ENCODE measurements at places on chromosomes 2 and 18. TPM values are rescaled to one million over a fixed set of nuclear protein-coding genes. Genes with fewer than 3 reads are reported as not detected.

GRCh38 chr2:64394153-64394552 lies 59.8 kb upstream of the LGALSL start:
- no peak overlapping the region for H3K27ac ChIP-seq
- H3K36me3 ChIP-seq, result no peaks in the 10 kb centered on the region
- no peak for DNase-seq
- H3K4me3 ChIP-seq, result no peak overlapping the region

Gene LIPG
- total RNA-seq, result 0.79 TPM

GRCh38 chr2:224434618-224435017 lies 32.7 kb upstream of the FAM124B start:
- no peak overlapping the region for H3K4me3 ChIP-seq
- H3K27ac ChIP-seq, result no peak overlapping the region
- peaks cover 5% of the 10 kb centered on the region for H3K27me3 ChIP-seq

Gene SPDYA
- 0.93 TPM for total RNA-seq

DNA sequence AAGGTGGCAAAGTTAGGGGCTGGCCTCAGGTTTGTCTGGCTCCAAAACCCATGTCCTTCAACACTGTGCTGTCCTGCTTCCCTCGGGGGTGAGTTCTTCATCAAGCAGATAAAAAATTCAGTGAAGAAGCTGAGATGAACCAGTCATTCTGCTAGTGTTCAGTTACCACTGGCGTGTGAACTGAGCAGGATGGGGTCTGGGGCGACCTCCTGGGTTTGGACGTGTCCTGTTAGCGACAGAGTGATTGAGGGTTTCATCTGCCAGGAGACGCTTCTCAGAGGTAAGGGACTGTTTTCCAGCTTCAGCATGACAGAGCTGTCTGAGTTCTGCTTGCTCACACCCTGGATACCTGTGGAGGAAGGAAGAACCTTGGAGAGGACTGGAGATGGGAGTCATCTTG lies 14.6 kb downstream of the CEP68 start:
- no peak for DNase-seq
- H3K27me3 ChIP-seq, result no peaks in the 10 kb centered on the region
- H3K27ac ChIP-seq, result peak overlapping the region; percentile 85
- H3K36me3 ChIP-seq, result peaks cover 14% of the 10 kb centered on the region
- H3K4me3 ChIP-seq, result no peak overlapping the region

Gene SP140
- 84.2 TPM for total RNA-seq

DNA sequence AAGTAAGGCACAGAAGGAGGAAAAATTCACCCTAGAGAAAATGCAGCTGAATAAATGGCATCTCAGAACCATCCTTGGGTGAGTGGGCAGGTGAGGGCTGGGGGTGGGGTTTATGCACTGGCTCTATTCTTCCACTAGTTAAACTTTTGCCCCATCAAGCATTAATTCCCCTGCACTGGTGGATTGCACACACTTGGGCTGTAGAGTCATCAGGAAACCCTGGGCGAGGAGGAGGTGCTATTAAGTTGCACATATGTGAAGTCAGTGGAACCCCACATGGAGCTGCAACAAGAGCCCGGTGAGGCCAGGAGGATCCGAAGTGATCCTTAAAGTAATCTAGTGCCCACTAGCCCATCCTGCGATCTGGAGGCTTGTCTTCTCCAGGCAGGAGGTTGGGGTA lies 6.8 kb upstream of the DNAJB2 start:
- H3K4me1 ChIP-seq, result peaks cover 3% of the 10 kb centered on the region
- H3K36me3 ChIP-seq, result no peaks in the 10 kb centered on the region
- H3K27ac ChIP-seq, result no peak overlapping the region
- DNase-seq, result no peak

DNA sequence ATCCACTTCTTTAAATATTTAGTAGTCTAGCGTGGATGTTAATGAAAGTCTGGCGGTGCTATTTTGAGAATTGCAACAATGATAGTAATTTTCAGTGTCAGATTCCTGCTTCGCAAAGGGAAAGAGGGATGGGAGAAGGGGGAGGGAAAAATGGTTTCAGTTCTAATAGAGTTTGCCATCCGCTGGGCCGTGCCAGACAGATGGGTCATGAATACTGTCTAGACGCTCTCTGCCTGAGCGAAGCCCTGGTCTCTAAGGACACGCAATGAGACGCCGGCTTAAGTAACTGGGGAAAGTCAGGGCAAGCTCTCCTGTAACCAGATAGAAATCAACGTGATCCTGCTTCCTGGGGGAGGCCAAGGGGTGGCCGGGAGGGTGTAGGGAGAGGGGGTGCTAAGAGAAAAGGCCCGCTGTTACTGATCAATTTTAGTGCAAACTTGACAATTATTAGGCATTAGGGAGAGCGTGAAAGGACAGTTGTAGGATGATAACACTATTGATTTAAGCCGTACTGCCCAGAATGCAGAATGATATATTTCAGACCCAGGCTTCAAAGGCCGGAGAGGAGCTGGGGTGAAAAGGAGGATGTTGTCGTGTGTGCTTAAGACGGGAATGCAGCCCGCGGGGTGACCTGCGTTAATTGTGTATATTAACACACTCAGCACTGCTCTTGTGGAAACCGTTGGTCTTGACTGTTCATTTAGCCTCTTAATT lies 229.2 kb downstream of the LDLRAD4 start:
- no peak for DNase-seq
- no peak overlapping the region for H3K27ac ChIP-seq
- H3K36me3 ChIP-seq, result no peaks in the 10 kb centered on the region
- no peaks in the 10 kb centered on the region for H3K27me3 ChIP-seq

Gene SIX3
- not detected for total RNA-seq

DNA sequence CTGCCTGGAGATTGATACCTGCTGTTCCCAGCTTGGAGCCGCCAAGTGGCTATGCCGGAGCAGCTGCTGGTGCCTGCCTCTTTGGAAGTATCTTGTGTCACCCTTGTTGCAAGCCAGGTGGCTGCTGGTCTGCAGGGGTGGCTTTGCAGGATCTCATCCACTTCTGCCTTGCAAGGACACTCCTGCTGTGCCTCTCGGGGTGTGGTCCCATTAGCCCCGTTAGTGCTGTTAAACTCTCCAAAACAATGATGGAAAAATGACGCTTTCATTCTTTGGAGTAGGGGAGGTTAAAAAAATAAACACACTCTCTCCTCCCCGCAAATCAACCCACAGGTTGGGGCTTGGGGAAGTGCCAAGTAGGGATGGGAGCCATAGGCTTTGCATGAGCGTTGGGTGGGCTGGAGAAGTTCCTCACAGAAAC lies 352.8 kb downstream of the RNF144A start:
- no peak for DNase-seq
- no peak overlapping the region for H3K27ac ChIP-seq
- H3K27me3 ChIP-seq, result peaks cover 3% of the 10 kb centered on the region
- no peaks in the 10 kb centered on the region for H3K36me3 ChIP-seq
- H3K4me1 ChIP-seq, result no peaks in the 10 kb centered on the region

DNA sequence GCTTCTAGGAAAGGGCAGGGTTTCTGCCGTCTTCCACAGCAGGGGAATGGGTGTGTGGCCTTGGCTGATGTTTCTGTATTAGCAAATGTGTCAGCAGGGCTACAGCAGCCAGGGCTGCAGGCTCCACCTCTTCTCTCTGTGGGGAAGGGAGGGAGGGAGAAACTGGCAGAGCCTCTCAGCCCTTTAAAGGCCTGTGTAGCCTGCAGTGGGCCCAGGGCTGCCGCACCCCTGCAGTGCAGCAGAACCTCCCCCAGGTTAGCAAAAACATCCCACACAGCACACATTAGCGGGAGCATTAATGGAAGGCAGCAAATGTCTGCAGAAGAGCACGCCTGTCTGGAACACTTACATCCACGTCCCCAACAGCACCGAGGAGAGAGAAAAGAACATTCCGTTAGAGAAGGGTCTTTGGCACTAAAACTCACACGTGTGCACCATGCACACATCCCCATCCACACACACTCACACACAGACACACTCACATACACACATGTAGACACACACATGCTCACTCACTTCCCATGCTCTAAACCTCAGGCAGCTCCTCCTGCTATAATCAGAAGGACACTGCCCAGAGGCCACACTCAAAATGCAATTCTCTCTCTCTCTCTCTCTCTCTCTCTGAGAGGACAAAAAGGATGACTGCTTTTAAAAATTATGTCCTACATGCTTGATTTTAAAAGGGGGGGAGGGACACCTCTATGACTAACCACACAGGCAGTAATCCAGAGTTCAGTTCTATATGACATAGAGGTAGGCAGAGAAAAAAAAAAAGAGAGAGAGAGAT lies 24.1 kb downstream of the MRPL35 start:
- H3K4me1 ChIP-seq, result peaks cover 14% of the 10 kb centered on the region
- H3K27ac ChIP-seq, result no peak overlapping the region
- no peaks in the 10 kb centered on the region for H3K27me3 ChIP-seq
- H3K36me3 ChIP-seq, result no peaks in the 10 kb centered on the region
- DNase-seq, result no peak

Gene TRAPPC12
- 73.1 TPM for total RNA-seq

DNA sequence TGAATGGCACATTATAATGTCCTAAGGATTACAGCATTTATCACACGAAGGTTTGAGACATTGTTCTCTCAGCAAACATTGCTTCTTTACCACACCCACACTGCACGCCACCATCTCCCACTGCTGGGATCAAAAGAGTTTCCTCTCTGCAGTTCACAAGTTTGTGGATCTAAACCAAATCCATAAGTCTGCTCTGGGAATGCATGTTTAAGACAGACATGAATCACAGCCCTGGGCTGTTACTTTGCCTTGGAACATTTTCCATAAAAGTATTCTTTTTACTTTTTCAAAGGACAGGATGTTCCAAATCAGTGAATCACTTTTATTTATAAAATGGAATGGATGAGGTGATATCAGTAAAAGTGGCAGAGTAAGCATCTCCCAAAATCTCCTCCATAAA lies 36.1 kb downstream of the STPG4 start:
- no peak overlapping the region for H3K27ac ChIP-seq
- no peak for DNase-seq
- H3K36me3 ChIP-seq, result no peaks in the 10 kb centered on the region

GRCh38 chr2:211976076-211976475 lies 562.5 kb downstream of the ERBB4 start:
- H3K4me1 ChIP-seq, result no peaks in the 10 kb centered on the region
- H3K36me3 ChIP-seq, result no peaks in the 10 kb centered on the region
- H3K4me3 ChIP-seq, result no peak overlapping the region
- no peaks in the 10 kb centered on the region for H3K27me3 ChIP-seq
- DNase-seq, result no peak

- no peaks in the 10 kb centered on the region for H3K4me1 ChIP-seq
- no peak for DNase-seq
- no peaks in the 10 kb centered on the region for H3K27me3 ChIP-seq
Measured at GRCh38 chr2:185130685-185131084, 532.4 kb downstream of the ZNF804A start.

Data from activated CD4-positive, alpha-beta T cell treated with anti-CD3 and anti-CD28 coated beads for 36 hours (primary cell).